ENCODE measurements at places on chromosomes 11 and 22.

DNA sequence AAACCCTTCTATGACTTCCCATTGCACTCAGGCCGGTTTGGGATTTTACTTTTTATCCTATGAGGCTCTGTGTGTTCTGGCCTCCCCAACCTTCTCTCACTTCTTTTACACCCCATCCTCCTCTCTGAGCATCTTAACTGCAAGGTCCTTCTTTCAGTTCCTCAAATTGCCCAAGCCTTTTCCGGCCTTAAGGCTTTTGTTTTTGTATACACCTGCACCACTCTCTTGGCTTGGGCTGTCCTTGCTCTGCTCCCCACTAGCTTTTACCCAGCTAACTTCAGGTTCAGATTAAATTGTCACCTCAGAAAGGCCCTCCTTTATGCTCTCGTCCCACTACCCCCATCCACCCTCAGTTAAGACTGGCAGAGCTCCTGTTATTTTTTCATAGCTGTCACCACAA is 55.5 kb downstream of the FAM83F start:
- no peak for DNase-seq

GRCh38 chr11:107956543-107956942 is 28.3 kb downstream of the RAB39A start:
- DNase-seq, result no peak

DNA sequence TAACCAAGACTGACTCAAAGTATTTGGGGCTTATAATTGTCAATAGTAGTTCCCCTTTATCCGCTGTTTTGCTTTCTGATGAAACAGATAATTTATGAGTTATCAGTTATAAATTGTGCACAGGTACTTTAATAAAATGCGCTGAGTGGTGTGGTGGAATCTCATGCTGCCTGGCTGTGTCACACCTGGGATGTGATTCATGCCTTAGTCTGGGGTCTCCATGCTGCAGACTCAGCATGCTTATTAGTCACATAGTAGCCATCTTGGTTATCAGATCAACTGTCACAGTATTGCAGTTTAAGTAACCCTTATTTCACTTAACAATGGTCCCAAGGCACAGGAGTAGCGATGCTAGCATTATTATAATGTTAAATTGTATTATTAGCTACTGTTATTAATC is 995.2 kb downstream of the NTM start:
- DNase-seq, result no peak

- no peak for DNase-seq
Observed at GRCh38 chr11:119468511-119468910, 45.5 kb upstream of the THY1 start.

GRCh38 chr11:65316227-65317024 is 1.8 kb downstream of the CDC42EP2 start:
- DNase-seq, result peak; percentile 75

DNA sequence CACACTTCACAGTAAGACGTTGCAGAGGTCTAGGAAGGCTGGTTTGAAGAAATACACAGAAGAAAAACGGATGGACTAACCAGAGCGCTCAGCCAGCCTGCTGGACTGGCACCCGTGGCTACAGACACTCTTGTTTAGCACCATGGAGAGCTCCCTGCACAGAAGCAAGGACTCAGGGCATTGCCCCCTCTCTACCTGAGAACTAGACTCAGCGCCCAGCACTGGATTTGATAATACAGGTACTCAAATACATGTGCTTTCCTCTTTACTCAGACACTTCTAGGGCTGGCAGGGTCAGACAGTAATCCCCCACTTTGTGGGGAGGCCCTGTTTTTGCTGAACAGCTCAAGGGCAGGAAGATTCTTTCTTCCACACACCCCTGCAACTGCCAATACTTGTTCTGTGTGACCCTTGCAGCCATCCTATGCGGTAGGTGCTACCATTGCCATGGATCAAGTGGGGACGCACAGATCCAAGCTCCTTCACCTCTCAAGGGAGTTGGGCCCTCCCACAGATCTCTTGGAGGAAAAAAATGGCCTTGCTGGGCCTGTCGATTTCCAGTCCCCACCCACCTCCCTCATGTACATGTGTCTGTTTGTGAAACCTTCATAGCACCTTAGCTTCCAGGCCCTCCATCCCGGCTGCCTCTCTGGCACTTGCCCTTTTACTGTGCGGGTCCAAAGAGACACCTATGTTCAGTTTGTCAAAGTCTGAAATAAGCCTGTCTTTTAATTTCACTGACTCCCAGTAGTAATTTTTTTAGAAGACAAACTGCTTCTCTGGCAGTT is 5.1 kb upstream of the P2RX6 start:
- DNase-seq, result no peak

DNA sequence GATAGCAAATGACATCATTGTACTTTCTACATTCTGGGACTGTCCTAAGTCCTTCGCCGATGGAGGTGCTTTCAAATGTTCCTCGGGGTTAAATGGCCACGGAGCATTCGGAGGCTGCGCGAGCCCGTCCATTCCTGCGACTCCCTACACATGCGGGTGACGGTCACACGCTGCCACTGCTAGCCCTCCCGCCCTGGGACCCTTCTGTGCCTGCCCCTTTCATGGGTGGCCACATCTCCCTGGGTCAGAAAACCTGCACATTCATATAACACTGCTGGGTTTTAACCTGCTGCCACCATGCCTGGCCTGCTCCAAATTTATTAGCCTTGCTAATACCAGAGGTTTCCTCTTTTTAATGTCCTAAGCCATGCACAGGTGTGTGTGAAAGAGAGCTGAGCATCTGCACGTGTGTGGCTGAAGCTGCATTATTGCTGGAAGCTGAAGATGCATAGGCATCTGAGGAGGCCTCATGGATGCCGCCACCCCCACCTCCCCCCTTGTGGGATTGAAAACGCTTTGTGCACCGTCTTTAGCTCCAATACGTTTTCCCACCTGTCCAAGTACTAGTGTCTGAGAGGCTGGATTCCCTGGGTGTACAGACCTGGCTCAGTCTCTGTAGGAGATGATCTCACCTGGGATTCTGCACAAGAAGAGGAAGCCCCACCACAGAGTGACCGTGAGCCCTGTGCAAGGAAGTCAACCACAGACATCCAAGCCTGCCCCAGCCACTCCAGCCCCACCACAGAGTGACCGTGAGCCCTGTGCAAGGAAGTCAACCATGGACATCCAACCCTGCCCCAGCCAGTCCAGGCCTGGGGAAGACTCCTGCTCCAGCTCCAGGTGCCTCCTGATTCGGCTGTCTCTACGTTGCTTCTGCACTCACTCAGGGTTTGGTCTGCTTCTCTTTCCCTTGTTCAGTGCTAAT is 626.4 kb downstream of the BRD1 start:
- no peak for DNase-seq

DNA sequence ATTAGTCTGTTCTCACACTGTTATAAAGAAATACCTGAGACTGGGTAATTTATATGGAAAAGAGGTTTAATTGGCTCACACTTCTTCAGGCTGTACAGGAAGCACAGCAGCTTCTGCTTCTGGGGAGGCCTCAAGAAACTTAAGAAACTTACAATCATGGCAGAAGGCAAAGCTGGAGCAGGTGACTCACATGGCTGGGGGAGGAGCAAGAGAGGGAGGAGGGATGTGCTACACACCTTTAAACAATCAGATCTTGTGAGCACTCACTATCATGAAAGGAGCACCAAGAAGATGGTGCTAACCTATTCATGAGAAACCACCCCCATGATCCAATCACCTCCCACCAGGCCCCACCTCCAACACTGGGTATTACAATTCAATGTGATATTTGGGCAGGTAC is 381.6 kb downstream of the ETS1 start:
- no peak for DNase-seq

DNA sequence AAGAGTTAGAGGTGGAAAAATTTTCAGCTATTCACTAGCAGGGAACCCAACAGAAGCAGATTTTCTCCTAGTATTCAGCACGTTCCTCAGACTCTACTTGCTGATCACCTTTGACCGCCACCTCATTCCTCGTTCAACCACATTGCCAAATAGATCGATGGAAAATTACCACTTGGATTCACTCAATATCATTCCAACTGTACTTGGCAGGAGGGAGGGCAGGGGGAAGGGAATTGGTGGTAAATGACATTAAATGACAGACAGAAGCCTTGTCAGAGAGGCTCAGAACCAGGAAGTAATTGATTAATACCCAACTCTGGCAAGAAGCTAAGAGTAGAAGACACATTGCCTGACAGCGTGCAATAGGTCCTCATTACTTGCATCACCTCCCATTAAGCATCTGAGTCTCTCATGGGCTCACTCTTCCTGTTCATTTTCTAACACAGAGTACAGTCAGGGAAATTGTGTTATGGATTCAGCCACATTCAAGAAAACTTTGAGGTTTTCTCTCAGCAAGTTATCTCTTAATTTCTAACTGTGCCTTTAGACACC is 240.5 kb upstream of the FAT3 start:
- DNase-seq, result no peak

GRCh38 chr22:37559901-37560607 is at the start of gene CDC42EP1:
TSS of gene CDC42EP1 (plus strand) at chr22:37560480. CDS start at chr22:37566350, 5,870 bp downstream.
- peak; percentile 79 for DNase-seq

GRCh38 chr11:118694771-118695170 is 15.3 kb upstream of the TREH start:
- DNase-seq, result no peak

GRCh38 chr11:31767685-31768084 is 43.4 kb downstream of the PAX6 start:
- DNase-seq, result no peak

GRCh38 chr11:32430568-32431381 is 4.6 kb downstream of the WT1 start:
- DNase-seq, result no peak
